Uterus (tissue), 4 donors: ENCODE measurements at places on chromosomes 2 and 18. TPM values are rescaled to one million over a fixed set of nuclear protein-coding genes. Genes with fewer than 3 reads are reported as not detected.

MOCOS gene
- 1.4 TPM for total RNA-seq

KLHL30 gene
- total RNA-seq: not detected

OSBPL1A gene
- 68.4 TPM for total RNA-seq

GAL3ST2 gene
- not detected for total RNA-seq

NPHP1 gene
- 9.7 TPM for total RNA-seq

- H3K4me3 ChIP-seq: no peak overlapping the region
- no peak for DNase-seq
- H3K27ac ChIP-seq: no peak overlapping the region
Measured at GRCh38 chr2:20220806-20221554, 4.0 kb downstream of the SDC1 start.

C2orf80 gene
- total RNA-seq: not detected

FER1L5 gene
- total RNA-seq: not detected

DSC1 gene
- not detected for total RNA-seq

DNA sequence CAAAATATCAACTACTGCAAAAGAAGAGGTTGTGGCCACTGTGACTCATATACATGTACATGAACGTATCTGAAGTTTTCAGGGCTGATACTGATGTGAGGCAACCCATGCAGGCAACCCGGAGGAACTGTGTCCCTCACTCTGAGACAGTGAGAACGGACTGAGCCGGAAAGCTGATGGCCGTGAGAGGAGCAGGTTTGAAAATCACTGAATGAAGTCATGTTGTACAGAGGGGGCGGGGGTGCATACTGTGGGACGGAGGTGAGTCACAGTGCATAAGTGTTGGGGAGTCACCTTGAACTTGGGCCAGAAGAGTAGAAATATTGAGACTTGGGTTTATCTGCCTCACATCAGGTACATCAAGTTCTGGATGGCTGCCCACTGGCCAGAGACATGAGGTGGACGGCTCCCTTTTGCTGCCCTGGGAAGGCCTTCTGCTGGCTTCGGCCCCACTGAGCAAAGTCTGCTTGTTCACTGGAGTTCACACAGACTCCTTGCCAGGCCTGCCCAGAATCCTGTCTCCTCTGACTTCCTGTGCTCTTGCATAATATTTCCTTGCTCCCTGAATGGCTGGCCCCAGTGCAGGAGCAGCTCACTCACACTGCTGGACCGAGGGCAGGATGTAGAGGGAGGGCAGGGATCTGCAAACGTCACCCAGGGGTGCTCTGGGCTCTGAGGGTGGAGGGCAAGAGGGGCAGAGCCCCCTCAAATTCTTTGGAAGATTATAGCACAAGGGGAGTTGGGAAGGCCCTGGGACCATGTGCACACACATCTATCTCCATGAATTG, 18.1 kb downstream of the EPAS1 start:
- no peak overlapping the region for H3K4me3 ChIP-seq
- peak; percentile 100 for DNase-seq
- no peaks in the 10 kb centered on the region for H3K27me3 ChIP-seq
- H3K36me3 ChIP-seq: no peaks in the 10 kb centered on the region
- H3K27ac ChIP-seq: peak overlapping the region; percentile 89
- peaks cover 16% of the 10 kb centered on the region for H3K4me1 ChIP-seq

DNA sequence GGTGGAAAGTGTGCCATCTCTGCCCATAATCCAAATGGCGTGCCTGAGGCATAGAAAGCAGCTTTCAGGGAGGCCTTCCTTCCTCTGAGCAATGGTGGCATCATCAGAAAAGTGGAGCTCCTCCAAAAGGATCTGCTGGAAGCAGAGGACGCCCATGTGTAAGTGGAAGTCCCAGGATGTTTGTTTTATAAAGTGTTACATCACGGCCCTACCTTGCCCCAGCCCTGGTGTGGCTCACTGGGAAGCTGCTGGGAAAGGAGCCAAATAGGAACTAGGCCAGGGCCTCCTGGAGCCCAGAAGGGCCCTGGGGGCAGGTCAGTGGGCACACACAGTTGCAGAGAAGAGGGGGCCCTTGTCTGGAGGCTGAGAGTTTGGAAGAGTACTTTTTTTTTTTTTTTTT, 4.2 kb upstream of the ODC1 start:
- no peak for DNase-seq
- no peak overlapping the region for H3K4me3 ChIP-seq

DNA sequence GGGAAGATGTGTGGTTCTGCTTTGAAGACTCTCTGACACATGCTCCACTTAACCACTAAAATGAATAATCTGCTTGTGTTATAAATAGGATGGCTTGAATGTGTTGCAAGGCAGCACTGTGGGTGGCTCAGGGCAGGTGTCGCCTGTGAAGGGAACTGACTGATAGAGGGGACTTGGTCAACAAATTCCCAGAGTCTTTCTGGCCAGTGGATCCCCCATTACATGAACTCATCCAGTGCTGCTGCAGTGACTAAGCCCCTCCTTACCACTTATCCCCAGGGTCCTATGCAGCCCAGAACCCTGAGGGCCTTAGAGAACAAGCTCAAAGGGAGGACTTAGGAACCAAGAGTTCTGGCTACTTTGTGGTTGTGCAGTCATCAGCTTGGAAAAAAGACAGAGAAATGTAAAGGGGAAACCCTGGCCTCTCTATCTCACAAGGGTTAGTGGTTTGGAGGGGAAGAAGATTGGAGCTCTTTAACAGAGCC, 226.2 kb upstream of the TNP1 start:
- H3K27ac ChIP-seq: no peak overlapping the region
- no peak overlapping the region for H3K4me3 ChIP-seq

- no peak overlapping the region for H3K27ac ChIP-seq
- H3K27me3 ChIP-seq: no peaks in the 10 kb centered on the region
- no peak for DNase-seq
- no peaks in the 10 kb centered on the region for H3K36me3 ChIP-seq
- no peak overlapping the region for H3K4me3 ChIP-seq
Measured at GRCh38 chr2:18465979-18466378, 94.5 kb downstream of the RDH14 start.

- no peaks in the 10 kb centered on the region for H3K4me1 ChIP-seq
- no peaks in the 10 kb centered on the region for H3K27me3 ChIP-seq
- H3K4me3 ChIP-seq: no peak overlapping the region
- H3K27ac ChIP-seq: no peak overlapping the region
- DNase-seq: no peak
Measured at GRCh38 chr2:203586206-203586605, 51.1 kb upstream of the RAPH1 start.

DNA sequence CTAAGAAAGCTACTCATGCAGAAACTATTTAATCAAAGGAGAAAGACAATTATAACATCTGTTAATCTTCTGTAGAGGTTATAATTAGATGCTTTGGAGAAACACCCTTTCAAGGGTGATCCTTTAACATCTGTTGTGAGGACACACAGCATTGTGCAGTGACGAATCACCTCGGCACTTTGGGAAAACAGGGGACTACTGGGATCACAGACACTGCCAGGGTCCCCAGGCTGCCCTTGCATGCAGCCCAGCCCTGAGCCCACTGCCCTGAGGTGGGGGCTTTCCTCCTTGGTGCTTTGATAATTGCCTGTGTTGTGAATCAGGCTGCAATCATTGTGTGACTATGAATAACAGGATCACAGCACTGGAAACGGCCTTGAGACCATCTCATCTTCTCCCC, 10.6 kb downstream of the NCKAP5 start:
- no peaks in the 10 kb centered on the region for H3K36me3 ChIP-seq
- no peak overlapping the region for H3K27ac ChIP-seq
- no peak overlapping the region for H3K4me3 ChIP-seq
- H3K4me1 ChIP-seq: no peaks in the 10 kb centered on the region
- DNase-seq: no peak
